Hematopoietic multipotent progenitor cell (in vitro differentiated cells): ENCODE measurements at places on chromosomes 6 and 20. TPM values are rescaled to one million over a fixed set of nuclear protein-coding genes. Genes with fewer than 3 reads are reported as not detected.

The ABHD16B gene
- 0.27 TPM for total RNA-seq

- peak; percentile 21 for DNase-seq
Observed at GRCh38 chr6:44779130-44779826, 391.8 kb downstream of the CDC5L start.

The ELOVL2 gene
- total RNA-seq: not detected

The DOK5 gene
- 0.54 TPM for total RNA-seq

The TGM3 gene
- not detected for total RNA-seq

The TMEM217 gene
- total RNA-seq: 13.7 TPM

DNA sequence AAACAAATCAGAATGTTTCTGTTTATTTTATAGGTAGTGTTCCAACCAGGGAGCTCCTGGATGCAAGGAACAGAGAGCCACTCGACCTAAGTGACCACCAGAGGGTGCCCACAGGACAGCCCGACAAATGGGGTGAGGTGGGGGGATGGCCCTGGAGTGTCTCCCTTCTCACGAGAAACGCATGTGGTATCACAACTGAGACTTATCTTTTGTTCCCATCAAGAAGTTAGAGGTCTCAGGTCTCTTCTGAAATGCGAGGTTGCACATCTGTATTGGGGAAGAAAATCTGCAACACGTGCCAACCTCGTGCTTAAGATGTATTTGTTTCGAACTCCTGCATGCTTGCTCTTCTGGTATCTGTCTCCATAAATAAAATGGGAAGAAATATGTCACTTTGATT lies 104.0 kb downstream of the ISM1 start:
- no peak for DNase-seq

GRCh38 chr6:99603421-99604165 lies 3.0 kb upstream of the PRDM13 start:
- DNase-seq: no peak

DNA sequence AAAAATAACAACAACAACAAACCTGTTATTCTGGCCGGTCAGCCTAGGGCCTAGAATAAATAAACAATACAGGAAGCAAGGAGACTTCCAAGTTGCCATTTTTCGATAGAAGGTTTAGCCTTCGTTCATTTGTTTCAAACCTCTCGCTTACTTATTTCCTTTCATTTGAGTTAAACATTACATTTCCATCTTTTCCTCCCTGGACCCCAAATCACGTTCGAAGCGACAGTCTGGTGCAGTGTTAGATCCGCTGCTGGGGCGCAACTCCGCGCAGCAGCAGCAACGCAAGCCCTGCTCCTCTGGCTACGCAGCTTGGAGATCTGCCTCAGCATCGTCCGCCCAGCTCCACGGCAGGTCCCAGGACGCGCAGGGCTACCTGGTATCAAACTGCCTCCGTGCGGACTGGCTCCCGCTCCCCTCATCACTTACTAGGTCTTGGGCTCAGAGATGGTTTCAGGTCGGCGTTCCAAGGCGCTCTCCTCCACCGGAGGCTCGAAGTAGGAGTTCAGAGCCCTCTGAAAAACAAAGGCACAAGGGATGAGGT lies 530 bp downstream of the TDP2 start:
- DNase-seq: peak; percentile 42

- DNase-seq: no peak
Observed at GRCh38 chr6:56490993-56491392, 151.7 kb downstream of the DST start.

GRCh38 chr20:17960927-17961586 lies 7.5 kb downstream of the SNX5 start:
- no peak for DNase-seq

GRCh38 chr6:3844097-3844463 lies 5.1 kb upstream of the FAM50B start:
- DNase-seq: no peak

- no peak for DNase-seq
Observed at GRCh38 chr20:3106658-3107463, 22.3 kb upstream of the AVP start.

The GABRR1 gene
- not detected for total RNA-seq

The CDYL gene
- total RNA-seq: 53.1 TPM

The MAD2L1BP gene
- total RNA-seq: 33.1 TPM

GRCh38 chr20:60262967-60263603 lies 304.9 kb downstream of the CDH26 start:
- peak; percentile 71 for DNase-seq

- no peak for DNase-seq
Observed at GRCh38 chr6:32267035-32267434, 43.2 kb upstream of the NOTCH4 start.

GRCh38 chr6:158416883-158417759 lies 104.9 kb downstream of the TULP4 start:
- no peak for DNase-seq

DNA sequence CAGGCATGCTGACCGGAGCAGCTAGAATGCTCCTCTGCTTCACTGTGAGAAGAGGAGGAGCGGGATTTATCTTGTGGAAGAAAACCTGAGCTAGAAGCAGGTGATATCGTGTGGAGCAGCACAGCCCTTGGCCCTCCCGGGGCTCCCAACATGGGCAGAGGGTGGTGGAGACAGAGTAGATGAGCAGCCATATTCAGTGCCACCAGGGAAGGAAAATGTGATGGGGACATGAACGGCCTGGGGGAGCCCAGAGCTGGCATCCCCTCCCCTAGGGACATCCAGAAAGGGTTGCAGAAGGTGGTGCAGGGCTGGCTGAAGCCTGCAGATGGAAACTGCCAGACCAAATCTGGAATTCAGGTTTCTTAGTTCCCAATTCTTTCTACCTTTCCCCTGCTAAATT lies 24.9 kb upstream of the TBXT start:
- no peak for DNase-seq

DNA sequence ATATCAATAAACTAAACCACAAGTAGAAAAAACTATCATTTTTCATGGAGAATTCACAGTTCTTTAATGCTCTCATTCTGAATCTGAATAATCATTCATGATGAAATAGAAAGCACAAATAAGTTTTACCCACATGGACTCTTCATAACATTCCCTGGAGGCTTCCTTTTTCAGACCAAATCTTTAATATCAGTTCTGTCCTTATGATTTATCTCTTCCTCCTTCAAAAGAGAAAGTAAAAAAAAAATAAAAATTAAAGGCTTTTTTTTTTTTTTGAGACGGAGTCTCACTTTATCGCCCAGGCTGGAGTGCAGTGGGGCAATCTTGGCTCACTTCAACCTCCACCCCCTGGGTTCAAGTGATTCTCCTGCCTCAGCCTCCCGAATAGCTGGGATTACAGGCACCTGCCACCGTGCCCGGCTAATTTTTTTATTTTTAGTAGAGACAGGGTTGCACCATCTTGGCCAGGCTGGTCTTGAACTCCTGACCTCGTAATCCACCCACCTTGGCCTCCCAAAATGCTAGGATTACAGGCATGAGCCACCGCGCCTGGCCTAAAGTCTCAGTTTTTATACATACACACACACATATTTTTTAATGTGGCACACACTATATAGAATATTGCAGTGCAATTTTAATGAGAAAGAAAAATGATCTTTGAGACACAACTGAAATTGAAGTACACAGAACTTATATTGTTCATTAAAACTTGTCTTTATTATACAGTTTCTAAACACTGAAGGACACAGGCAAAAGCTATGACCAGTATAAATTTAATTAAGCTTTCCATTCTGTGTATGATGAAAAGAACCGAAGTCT lies 31.9 kb upstream of the ZNF217 start:
- peak; percentile 56 for DNase-seq

GRCh38 chr6:45923831-45924391 lies 91.7 kb downstream of the CLIC5 start:
- no peak for DNase-seq

GRCh38 chr6:32554116-32554965 lies 24.3 kb upstream of the HLA-DRB5 start:
- DNase-seq: no peak

DNA sequence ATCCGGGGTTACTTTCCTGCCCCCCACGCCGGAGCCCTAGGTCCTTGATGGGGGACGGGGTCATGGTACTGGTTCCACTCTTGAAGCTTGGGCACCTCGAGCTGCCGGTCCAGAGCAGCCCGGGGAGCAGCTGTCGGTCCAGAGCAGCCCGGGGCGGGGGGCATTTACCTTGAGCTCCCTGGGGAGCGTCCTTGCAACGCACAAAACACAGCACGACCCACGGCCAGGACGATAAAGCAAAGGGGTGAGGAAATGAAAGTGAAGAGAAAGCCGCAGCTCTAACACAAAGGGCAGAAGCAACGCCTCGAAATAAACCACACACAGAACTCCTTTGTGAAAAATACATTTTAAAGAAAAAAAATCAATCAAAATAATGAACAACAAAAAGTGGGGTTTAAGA lies 39.1 kb downstream of the KCNQ2 start:
- DNase-seq: no peak

- DNase-seq: no peak
Observed at GRCh38 chr20:32019563-32020463, 9.6 kb downstream of the CCM2L start.

The LRFN2 gene
- 0.27 TPM for total RNA-seq

The DYNLT1 gene
- total RNA-seq: 35.0 TPM

The KCNS1 gene
- 0.54 TPM for total RNA-seq

DNA sequence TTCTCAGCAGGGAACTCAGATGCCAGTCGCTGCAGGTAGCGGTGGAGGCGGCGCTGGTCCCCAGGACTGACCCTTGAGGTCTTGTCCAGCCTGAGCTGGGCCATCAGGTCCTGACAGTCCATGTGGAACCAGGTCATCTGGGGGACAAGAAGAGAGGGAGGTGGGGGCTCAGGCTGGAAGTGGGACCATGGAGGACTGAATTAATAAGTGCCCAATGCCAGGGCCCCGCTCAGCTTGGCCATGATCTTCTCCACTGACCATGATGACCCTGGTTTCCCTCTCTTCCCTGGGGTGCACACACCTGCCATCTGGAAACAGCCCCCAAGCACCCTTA lies 47.0 kb downstream of the KIAA1755 start:
- DNase-seq: no peak

- DNase-seq: no peak
Observed at GRCh38 chr20:22305381-22305780, 279.0 kb downstream of the FOXA2 start.
